Skin of body (tissue), 3 donors: ENCODE measurements at places on chromosomes 5 and 9.

GRCh38 chr5:134539732-134540131 lies 14.3 kb downstream of the JADE2 start:
- DNase-seq: no peak

GRCh38 chr5:45793638-45794532 lies 97.7 kb upstream of the HCN1 start:
- DNase-seq: no peak

GRCh38 chr9:96482476-96482875 lies 32.5 kb downstream of the HABP4 start:
- DNase-seq: no peak

DNA sequence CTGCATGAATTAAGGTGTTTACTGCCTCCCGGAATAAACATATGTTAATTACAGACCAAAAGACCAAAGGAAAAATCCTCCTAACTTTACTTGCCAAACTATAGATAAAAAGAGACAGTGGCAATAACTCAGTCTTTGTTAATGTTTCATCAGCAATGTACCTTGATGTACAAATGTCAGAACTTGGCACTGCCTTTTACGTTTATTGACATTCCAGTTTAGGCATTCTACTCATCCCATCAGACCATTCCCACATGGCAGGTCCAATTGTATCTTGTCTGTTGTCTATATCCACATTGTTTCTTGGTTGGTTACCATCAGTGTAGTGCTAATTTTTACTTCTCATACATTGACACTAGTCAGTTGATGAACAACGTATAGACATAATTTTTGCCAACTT lies 85.5 kb downstream of the TEX10 start:
- DNase-seq: no peak

GRCh38 chr5:180034564-180034963 lies 37.0 kb downstream of the RNF130 start:
- no peak for DNase-seq
